ENCODE measurements at places on chromosomes 1 and 21.

- DNase-seq: no peak
Observed at GRCh38 chr1:110130989-110131388, 18.7 kb downstream of the UBL4B start.

DNA sequence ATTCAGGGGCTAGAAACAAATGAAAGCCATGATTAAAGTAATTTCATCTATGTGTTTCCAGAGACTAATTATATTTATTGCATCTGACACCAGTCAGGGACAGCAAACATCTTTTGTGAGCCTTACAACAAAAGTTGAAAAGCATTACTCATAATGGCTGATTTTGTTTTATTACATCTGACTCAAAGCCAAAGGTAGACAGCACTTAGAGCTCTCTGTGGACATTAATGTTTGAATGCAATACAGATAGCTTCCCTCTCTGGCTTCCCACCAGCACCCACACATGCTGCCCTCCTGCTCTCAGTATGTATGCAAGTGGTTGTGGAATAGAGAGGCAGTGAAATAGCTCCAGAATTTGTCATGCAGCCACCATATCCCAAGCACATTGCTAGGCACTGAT lies 198.7 kb downstream of the SETD4 start:
- DNase-seq: peak; percentile 82

DNA sequence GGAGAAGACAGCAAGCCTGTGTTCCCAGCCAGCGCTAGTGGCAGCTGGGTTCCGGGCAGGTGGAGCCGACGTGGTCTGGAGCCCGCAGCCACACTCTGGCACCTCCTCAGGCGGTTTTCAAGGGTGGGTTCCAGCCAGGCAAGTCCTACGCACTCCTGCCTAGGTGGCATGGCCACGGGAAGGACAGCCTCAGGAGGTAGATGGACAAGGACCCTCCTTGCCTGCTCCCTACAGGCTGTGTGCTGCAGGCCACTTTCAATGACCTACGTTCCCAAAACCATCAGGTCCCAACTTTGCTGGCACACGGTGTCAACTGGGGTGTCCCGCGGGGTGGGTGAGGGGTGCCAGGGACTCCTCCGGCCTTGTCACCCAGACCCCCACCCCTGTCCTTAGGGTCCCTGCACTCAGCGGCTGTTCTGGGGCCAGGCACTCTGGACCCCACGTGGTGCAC lies 6.7 kb upstream of the PTGER3 start:
- DNase-seq: no peak

DNA sequence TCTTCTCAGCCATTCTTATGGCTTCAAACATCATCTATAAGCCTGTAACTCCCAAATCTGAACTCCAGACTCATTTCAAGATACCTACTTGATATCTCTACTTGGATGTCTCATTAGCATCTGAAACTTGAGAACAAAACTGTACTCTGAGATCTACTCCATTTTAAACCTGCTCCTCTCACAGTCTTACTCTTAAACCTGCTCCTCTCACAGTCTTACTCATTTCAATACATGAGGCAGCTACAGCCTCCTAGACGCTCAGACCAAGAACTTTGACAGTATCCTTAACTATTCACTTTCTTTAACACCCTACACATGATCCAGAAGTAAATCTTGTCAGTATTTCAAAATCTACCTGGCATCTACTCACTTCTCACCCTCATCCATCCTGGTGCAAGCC lies 54.3 kb downstream of the NBPF6 start:
- DNase-seq: no peak

DNA sequence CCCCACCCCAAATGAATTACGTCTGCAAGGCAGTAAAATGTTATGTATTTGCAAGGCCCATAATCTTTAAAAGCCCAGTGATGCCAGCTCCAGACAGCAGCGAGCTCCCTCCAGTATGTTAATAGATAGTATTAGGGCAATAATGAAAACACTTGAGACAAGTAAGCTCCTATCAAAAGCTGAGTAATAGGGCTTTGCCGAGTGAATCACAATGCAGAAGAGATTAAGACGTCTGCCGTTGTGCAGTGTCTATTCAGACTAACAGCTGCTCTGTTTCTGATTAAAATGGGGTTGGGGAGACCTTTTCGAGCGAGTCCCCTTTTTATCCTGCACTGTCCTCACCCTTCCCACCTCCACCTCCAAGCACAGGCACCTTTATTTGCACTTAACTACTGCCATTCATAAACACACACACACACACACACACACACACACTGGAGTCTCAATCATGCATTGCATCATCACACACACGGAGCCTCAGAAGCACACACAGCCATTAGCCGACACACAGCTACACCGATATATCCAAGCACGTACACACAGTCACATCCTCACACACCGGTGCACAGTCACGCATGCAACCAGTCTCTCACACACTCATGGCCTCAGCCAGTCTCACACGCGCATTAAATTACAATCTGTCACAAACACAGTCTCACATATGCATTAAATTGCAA lies 46.0 kb upstream of the FOXO6 start:
- DNase-seq: peak; percentile 43

DNA sequence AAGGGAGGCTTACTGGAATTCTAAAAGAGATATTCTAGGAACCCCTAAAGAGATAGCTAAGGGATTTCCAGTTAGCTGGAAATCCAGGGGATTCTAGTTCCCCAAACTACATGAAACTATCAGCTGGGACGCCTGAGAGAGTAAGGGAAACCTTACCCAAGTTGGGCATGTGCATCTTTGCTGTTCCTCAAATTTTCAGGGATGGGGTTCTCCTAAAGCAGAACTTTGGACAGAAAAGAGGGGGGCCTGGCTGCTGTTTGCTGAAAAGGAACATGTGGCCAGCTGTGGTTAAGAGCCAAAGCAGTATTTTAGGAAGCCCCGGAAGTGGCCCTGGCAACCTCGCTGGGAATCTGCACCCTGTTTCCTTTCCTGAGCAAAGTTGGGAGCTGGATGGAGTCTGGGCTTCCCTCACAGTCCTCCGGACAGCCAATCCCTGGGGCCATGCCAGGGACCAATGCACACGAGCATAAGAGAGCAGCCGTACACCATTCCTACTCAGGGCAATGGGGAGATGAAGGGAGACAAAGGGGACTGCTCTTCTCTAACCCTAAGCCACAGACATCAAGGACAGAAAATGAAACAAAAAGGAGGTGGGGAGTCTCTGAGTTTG lies 154.3 kb downstream of the PLXNA2 start:
- peak; percentile 72 for DNase-seq

DNA sequence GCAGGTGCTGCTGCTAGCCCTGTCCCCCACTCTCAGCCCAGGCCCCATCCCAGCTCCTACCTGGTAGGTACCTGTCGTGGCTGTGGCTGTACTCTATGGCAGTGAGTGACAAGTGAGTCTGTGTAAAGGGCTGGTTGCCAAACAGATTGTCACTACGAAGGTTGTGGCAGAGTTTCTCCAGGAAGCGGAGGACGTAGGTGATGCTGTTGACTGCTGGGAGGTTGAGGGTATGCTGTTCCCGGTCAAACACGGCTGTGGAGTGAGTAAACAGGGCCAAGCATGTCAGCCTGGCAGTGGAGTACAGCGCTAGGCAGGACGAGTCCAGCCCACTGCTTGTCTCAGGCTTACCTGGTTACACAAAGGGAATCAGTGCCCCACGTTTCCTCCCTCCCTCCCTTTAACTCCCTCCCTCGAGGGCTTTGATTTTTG lies 24.8 kb upstream of the SLFNL1 start:
- no peak for DNase-seq

- DNase-seq: no peak
Observed at GRCh38 chr1:245290836-245291235, 136.1 kb downstream of the KIF26B start.

DNA sequence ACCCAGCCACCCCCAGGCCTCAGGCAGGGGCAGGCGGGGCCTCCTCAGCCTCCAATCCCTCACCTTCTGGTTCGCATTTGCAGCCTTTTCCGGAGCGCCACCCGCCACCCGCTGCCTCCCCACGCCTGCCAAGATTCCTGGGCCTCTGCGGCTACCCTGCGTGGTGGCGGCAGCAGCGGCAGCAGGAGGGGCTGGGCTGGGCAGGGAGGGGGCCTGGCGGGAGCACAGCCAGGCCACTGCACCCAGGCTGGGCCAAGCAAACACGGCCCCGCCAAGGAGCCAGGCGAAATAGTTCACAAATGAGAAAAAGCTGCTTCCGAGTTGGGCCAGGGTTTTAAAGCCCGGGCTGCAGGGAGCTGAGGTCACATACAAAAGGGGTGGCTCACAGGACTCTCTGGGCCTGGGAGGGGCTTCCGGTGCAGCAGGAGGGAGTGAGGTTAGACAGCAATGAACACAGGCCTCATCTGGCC lies 9.8 kb downstream of the COL8A2 start:
- DNase-seq: peak; percentile 97

GRCh38 chr1:58854576-58854975 lies 70.7 kb upstream of the JUN start:
- DNase-seq: no peak

- DNase-seq: no peak
Observed at GRCh38 chr1:61674221-61674620, 50.7 kb downstream of the TM2D1 start.

- peak; percentile 57 for DNase-seq
Observed at GRCh38 chr21:28761674-28762356, 230.9 kb downstream of the LTN1 start.

DNA sequence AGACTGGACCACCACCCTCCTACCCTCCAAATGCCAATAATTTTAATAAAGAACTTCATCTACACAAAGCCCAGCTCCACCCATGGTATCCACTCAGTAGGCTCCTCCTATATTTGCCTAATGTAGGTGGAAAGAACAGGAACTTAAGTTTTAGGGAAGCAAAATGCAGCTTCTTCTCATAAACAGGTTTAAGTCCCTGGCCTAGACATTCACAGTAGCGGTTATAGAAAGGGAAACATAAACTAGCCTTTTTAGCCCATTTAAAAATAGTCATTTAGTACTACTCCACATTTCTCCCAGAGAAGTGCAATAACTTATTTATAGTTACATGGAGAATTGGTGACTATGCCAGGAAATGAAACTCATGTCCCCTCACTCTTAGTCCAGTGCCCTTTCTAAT lies 56.6 kb upstream of the CPLANE2 start:
- no peak for DNase-seq

GRCh38 chr21:32538147-32538792 lies 47.1 kb downstream of the TCP10L start:
- DNase-seq: no peak

DNA sequence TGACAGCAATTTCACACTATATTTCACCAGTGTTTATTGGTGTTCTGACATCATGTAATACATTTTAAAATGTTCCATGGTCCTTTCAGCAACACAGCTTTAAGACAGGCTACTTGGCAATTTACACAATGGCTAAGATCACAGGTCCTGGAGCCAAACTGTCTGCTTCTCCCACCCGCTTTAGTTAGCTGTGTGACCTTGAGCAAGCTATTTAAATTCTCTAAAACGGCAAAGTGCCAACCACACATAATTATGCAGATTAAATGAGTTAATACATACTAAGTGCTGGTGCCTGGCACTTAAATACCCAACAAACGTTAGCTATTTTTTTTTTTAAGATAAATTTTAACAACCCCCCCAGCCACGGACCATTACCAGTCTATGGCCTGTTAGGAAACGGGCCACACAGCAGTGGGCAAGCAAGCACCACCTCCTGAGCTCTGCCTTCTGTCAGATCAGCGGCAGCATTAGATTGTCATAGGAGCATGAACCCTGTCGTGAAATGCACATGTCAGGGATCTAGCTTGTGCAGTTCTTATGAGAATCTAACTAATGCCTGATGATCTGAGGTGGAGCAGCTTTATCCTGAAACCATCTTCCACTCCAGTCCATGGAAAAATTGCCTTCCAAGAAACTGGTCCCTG lies 26.9 kb downstream of the SOD1 start:
- DNase-seq: no peak

DNA sequence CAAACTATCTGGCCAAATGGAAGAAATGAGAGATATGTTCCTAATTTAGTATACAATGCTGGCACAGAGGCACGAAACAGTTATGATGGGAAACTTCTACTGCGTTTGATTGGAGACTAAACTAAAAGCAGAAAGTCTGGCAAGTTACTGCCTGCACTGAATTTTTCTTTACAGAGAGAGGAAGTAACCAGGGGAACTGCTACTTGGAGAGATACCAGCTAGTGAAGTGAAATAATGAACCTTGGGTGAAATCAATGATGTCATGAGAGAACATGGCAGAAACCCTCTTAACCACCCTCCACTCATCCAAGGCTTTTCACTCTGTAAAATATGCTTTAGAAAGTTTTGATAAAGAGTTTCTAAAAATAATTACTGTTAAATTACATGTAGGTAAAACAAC lies 29.3 kb downstream of the NIBAN1 start:
- peak; percentile 25 for DNase-seq

DNA sequence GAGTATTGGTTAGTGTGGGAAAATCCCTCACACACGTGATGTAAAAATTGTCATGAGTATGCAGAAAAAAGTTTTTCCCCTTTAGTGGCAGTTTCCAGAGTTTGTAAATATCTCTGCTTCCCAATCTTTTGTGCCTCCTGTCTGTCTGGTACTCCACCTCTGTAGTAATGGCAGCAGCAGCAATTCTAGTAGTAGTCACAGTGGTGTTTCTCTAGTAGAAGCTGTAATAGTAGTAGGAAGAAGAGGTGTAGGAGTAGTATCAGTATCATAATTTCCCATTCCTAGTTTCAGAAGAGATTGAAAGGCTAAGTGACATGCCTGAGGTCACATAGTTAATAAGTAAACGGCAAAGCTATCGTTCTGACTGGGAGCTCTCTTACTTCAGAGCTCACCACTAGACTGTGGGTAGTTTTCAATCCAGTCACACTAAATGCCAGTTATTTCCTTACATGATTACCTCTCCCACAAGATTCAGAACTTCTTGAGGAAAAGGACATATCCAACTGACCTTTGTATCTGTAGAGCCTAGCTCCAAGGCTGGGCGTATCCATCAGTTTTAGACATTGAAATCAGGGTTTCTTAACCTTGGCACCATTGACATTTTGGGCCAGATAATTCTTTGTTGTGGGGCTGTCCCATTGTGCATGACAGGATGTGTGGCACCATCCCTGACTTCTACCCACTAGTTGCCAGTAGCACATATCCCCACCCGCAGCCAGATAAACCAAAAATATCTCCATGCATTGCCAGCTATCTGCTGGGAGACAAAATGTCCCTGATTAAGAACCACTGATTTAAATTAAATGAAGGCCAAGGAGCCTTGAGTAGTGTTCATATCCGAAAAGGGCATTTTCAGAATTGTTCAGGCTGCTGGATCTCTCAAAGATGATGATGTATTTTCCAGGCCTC lies 135.9 kb downstream of the FGGY start:
- no peak for DNase-seq

DNA sequence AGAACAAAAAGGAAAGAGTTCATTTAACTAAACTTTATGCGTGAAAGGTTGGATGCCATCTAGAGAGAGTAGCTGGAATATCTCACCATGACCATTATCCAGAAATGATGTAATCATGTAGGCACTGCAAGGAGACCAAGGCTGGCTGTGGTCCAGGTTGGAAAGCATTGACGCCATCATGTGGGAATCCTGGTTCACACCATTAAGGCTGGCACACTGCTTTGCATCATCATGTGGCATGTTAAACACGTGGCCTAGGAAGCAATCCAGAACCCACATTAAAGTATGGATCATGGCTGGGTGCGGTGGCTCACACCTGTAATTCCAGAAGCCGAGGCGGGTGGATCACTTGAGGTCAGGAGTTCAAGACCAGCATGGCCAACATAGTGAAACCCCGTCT lies 4.3 kb downstream of the ADAMTS1 start:
- peak; percentile 90 for DNase-seq

- DNase-seq: no peak
Observed at GRCh38 chr1:39654291-39654690, 14.8 kb upstream of the HEYL start.

Measured in AG10803 (cell line).